Inflammatory macrophage (primary cell): ENCODE measurements at places on chromosomes 1 and 21.

DNA sequence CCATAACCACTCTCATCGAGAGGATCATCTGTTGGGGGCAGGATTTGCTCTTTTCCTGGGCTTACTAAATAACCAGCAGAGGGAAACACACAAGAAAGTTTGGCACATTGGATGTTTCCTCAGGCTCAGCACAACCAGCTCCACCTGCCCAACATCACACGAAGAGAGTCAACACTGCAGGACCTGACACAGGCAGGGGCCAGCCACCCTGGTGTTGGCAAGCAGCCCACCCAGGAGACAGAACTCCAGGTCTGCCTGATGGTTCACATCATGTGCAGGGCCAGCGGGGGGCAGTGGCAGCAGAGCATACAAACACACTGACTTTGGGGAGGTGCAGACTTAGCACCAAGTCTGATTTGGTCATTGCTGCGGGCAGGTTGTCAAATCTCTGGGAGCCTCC, 182.3 kb upstream of the GALNT2 start:
- no peak for DNase-seq

DNA sequence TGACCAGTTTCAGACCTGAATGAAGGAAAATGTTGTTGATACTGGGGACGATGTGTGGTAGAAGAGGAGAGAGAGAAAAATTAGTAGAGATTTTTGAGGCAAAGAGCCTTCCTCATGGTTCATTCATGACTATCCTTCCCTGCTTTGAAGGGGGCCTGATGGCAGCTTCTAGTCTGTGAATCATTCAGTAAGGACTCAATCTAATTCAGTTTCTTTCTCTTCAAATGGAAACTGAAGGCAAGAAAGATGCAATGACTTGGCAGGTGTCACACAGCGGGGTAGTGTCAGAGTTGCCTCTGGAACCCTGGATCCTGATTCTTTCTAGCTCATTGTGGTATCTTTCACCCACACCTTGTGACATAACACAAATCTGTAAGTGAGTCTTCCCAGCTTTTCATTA, 14.9 kb upstream of the CD5L start:
- no peak for DNase-seq

DNA sequence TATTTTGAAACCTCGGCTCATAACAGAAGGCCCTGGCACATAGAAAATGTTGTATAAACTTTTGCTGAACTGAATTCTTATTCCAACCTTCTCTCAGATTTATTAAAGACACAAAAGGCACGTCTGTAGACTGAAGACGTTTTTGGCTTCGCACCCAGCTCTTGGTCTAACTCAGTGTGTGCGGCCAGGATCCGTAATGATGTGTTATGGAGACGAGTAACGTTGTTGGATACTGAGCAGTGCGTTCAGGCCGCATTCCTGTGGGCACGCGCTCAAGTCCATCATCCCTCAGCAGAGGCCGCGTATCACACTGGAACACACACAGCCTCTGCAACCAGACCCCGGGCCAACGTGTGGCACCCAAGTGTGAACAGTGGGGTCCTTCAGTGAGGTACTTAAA, 154.8 kb upstream of the RAB4A start:
- no peak for DNase-seq

GRCh38 chr1:151803164-151803563, 2.1 kb downstream of the LINGO4 start:
- no peak for DNase-seq

GRCh38 chr1:91731815-91732214, 154.1 kb downstream of the TGFBR3 start:
- no peak for DNase-seq

GRCh38 chr1:15042866-15043265, 110.7 kb upstream of the TMEM51 start:
- no peak for DNase-seq

DNA sequence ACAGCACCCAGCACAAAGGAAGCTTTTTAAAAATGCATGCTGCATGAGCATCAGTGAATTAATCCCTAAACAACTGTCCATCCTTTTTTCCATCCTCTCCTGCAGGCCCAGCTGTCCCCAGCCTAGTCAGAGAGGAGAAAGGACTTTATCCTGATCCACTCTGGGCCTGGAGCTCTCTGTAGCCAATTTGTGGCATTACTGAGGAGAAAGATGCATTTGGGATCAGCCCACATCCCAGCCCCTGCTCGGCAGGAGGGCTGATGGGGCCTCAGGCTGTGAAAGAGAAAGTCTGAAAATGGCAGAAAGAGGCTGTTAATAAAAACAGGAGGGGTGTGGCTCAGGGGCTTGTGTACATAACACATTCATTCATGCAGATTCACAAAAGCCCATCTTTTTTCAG, 37.5 kb upstream of the ATP2B4 start:
- DNase-seq: no peak

DNA sequence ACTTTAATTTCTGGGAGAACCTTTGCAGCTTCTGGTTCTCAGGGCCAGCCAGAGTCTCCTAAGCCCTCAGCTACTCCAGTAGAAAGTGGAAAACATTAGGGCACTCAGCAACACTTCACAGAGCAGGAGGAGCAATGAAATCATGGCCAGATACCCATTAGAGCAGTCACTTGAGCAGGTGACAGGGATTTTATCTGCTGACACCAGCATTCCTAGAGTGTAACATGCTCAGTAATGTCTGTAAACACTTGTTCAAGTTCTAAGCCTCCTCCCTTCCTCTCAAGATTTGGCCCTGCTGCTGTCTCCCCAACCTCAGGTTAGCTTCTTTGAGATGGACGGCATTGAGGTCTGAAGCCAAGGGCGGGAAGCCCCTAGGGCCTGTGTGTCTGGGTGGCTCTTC, 218.0 kb downstream of the GRIK3 start:
- no peak for DNase-seq

- DNase-seq: no peak
These were observed 21.1 kb downstream of the ERG start for GRCh38 chr21:38477226-38477625.

DNA sequence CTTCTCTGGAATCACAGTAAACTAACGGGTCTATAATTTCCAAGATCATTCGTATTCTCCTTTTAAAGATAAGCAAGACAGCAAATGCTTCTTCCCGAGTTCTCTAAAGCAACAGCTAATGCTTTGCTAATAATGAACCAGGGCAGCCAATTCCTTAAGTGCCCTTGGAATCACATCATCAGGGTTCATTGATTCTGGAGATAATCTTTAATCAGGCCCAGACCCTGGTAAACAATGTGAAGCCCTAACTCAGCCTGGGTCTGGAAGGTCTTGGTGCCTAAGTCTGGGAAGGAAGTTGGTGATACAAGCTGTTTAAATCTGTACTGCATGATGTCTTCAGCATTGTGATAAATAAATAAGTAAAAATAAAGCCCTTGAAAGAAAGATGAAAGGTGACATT, 18.4 kb downstream of the ERI3 start:
- no peak for DNase-seq

DNA sequence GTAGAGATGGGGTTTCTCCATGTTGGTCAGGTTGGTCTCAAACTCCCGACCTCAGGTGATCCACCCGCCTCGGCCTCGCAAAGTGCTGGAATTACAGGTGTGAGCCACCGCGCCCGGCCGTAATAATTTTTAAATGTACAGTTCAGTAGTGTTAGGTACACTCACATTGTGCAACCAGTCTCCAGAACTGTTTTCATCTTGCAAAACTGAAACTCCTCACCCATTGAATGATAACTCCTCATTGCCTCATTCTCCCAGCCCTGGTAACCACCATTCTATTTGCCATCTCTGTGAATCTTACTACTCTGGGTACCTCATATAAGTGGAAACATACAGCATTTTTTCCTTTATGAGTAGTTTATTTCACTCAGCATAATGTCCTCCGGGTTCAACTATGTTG, 3.4 kb downstream of the NLRP3 start:
- no peak for DNase-seq

DNA sequence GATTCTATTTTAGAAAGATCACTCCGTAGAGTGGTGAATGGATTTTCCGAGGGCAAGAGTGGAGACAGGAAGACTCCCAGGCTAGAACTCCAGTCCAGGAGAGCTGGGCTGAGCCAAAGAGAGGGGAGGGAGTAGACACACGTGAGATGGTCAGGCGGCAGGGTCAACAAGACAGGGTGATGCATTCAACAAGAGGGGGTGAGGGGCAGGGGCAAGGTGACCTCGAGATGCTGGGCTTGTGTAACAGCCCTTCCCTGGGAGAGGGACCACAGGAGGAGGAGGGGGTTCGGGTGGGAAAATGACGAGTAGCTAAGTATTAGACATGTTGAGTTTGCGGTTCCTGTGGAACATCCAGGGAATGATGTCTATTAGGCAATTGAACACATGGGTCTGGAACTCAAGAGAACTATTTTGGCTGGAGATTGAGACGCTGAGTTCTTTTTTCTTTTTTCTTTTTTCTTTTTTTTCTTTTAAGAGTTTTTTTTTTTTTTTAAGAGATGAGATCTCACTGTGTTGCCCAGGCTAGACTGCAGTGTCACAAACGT, 13.3 kb downstream of the RSPO1 start:
- DNase-seq: no peak

- peak; percentile 21 for DNase-seq
These were observed 36.6 kb upstream of the PTPRC start for GRCh38 chr1:198601936-198602889.

DNA sequence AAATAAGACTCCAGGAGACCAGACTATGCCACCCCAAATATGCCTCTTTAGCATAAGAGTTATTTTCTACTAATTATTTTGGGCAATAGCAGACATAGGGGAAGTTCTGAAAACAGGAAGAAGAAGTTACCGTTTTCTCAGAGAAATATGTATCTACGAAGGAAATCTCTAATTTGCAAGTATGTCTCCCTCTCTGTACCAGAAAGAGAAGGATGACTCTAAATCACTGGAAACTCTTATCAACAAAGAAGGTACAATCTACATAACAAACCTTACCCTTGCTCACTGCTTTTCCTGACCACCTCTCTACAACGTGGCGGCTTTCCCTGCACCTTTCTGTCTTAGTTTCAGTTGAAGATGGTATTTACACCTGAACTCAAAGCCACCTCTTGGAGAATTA, 49.0 kb downstream of the OMA1 start:
- DNase-seq: no peak

GRCh38 chr1:21653744-21654100, 15.4 kb downstream of the RAP1GAP start:
- no peak for DNase-seq

DNA sequence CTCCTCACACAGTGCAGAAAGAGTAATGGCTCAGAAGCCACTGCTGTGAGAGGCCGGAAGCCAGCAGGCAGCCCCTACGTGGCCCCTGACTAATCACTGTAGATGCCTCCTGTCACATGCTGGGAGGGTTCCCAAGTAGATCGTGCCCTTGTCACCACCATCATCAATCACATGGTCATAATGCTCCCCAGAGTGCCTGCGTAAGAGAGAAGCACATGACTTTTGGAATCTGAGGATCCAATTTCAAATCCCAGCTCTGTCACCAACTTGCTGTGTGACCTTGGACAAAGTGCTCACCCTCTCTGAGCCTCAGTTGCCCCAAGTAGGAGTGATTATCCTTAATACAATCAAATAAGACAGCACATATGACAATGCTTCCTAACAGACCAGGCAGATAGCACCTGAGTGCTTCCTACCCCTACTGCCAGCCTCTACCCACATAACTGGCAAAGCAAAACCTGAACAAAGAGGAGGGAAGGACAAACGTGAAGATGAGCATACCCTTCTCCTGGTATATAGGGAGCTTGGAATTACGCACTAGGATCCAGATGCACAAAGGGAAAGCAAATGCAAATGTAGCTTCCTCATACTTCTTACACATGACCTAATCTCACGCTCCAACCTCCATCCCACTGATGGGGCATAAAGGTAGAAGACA, 65.7 kb downstream of the SDC3 start:
- DNase-seq: no peak

DNA sequence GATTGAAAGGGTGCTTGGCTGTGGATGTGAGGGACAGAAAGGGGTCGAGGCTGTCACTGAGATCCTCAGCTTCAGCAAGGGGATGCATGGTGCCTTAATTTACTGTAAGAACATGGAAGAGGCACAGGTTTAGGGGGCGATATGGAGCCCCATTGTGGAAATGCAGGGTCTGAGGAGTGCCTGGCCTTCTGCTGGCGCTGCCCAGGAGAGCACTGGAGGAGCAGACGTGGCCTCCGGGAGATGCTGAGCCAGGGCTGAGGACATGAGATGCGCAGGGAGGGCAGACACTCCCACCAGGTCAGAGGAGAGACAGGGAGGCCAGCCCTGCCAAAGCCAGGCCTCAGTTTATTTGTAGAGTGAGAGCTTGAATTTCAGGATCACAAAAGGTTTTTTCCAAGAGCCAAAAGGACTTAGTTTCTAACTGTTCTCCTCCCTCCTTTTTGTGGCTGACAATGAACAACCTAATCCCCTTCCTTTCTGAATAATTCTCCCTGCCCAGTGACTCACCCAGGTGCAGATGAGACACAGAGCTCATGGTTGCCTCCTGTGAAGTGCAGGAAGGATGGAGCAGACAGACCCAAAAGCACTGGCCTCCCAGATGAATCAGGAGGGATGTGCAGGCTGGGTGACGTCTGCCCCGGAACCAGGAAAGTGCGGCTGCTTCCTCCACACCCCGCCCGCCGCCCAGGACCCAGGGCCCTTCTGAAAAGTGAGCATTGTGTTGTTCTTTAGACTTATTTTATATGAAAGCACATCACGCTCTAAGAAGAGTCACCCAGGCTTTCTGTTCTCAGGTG, 73.0 kb upstream of the TMPRSS2 start:
- DNase-seq: no peak

DNA sequence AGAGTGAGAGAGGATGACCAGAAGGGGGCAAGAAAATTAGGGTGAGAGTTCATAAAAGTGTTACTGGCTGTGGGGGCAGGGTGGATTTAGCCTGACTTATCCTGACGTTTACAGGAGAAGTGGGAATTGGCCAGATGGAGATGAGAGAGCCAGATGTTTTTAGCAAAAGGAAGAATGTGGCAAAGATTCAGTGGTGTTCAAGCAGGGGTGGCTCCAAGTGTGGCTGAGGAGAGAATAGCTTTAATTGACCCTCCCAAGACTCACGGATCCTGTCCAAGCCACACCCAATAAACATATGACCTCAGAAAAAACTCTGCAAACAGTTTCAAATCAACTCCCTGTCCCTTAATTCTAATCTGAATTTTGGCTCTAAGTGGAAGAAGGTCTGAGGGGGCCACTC, 35.2 kb upstream of the EDEM3 start:
- DNase-seq: no peak

- DNase-seq: peak; percentile 54
These were observed 18.4 kb downstream of the CCT3 start for GRCh38 chr1:156319664-156320063.

DNA sequence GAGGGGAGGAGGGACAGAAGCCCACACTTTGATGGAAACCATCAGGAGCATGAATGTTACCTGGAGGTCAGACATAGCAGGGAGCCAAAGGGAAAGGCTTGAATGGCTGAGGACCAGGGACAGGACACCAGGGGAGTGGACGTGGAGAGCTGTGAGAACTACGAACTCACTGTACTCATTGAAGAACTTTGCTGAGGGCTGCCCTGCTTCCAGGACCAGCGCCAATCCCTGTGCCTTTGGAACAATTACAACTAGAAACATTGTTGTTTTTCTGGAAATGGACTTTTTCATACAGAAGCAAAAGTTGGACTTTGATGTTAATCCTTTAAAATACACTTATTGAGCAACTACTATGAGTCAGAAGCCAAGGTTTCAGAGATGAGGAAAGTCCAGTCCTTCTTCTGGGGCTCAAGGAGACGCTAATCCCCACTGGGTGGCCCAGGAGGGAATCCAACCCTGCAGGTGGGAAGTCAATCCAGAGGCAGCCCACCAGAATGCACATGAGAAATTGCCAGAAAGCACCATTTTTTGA, 12.9 kb downstream of the TSPAN2 start:
- DNase-seq: no peak
